ENCODE measurements at places on chromosomes 1 and 21.

GRCh38 chr1:245585252-245585959 lies 430.6 kb downstream of the KIF26B start:
- no peak for DNase-seq

- no peak for DNase-seq
Measured at GRCh38 chr1:94684690-94685250, 135.4 kb upstream of the SLC44A3 start.

DNA sequence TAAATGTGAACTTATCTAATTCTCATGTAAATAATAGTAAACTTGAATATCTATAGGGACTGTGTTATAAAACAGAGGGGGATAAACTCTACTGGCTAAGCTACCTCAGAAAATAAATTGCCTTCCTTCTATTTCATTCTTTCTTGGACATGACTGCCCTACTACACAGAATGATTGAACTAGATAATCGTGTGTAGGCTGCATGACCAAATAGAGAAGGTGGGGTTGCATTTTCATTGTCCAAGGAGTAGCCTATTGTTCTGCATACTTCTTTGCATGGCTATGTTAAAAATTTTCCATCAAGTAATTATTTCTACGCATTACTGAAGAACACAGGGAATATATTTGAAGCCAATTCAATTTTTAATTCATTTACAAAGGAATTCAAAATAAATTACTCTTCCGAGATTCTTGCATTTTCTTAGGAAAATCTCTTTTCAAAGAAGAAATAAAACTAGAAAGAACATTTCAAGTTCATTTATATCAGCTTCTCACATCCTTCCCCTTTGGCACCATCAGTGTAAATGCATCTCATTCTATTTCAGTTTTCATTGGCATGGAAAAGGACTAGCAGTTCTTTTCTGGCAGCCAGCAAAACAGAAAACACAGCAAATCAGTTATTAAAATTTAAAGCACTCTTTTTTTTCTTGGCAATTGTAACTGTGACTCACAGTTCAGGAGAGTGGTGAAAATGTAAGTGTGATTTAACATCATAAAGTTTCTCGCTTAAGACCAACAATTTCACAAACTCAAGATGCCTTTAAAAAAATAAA lies 714.7 kb downstream of the NCAM2 start:
- peak; percentile 39 for DNase-seq

GRCh38 chr1:37755951-37756560 lies 8.9 kb downstream of the EPHA10 start:
- DNase-seq: no peak

DNA sequence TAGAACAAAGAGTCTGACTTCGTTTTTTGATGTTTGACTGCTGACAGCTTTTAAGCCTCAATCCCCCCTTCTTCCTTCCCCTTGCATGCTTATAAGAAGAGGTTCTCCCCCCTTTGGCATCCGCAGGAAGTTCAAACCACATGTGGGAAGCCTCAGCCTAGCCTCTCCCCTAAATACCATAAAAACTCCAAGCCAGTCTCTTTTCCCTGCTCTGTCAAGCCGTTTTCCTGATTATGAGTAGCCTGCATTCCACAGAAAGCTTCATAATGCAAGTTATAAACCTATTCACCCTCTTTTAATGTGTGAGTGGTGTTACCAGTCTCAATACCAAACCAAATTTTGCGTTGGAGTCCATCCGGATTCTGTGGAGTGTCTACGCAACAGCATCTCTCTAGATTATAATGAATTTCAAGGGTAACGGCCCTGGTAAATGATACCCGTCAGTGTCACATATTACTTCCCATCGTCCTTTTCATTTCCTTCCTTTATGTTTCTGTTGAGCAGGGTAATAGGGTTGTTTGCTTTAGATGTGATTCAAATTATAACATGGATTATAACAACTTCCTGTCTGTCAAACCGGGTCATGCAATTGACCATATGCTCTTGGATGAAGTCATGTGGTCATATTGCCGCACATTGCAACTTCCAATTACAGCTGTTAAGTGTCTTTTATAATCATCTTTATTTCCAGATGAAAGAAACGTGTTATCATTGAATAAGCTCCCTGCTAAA lies 717.5 kb downstream of the RWDD3 start:
- DNase-seq: no peak

Data from HS-27A (cell line).